ELR (cell line): ENCODE measurements at places on chromosomes 5 and 9.

DNA sequence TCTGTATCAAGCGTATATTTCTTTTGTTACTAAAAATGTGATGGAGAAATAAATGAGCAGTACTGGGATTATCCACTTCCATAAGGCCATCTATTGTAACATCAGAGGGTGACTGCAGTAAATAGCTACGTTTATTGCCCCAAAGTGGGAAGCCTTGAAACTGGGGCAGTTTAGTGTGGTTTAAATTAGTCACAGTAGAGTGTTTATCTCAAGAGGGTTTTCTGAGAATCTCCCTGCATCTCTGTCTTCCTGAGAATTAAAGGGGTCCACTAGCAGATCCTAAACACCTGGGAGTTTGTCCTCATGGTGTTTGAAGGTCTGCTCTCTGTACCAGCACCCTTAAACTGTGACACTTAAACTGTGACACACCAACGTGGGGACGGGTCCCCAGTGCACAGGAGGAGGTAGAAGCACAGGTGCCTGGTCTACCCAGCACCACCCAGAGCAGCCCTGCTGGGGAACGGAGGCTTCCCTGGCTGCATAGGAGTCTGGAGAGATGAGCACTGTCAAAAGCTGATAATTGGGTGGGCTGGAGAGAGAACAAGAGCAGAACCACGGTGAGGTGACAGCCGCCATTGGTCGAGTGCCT is 25.2 kb downstream of the PRRC2B start:
- DNase-seq, result peak; percentile 50

GRCh38 chr5:154476354-154477205 is 1.4 kb downstream of the HAND1 start:
- DNase-seq, result no peak

- no peak for DNase-seq
Observed at GRCh38 chr5:160318409-160318808, 6.0 kb upstream of the CCNJL start.

DNA sequence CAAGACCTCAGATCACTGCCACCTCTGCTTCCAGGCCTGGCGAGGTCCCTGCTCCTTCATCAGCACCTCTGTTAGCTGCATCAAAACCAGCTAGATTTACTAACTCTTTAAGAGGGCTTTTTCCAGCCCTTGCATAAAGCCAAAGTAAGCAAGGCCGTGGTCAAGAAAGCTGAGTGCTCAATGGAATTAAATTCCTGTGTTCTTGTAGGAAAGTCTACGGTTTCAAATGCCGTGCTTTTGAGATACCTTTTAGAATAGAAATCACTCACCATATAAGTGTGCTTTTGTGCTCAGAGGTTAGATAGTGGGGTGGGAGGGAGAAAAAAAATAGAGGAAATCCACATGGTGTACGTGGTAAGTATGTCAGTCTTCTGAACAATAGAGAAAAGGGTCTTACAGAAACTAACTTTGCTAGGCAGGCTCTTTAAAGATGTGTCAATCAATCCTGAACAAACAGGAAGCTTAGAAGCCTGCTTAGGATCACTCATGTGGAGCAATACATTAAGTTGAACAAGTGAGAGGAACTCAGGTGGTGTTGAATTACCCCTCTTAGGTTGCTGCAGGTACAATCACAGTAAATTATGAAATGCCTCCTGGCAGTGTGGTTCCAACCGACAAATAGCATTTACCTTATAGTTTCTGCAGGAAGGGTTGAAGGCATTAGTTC is 79.7 kb downstream of the SEMA6A start:
- no peak for DNase-seq

GRCh38 chr5:109450129-109450877 is 40.5 kb upstream of the PJA2 start:
- DNase-seq, result no peak

- peak; percentile 59 for DNase-seq
Observed at GRCh38 chr5:67268231-67269021, 71.8 kb upstream of the CD180 start.

DNA sequence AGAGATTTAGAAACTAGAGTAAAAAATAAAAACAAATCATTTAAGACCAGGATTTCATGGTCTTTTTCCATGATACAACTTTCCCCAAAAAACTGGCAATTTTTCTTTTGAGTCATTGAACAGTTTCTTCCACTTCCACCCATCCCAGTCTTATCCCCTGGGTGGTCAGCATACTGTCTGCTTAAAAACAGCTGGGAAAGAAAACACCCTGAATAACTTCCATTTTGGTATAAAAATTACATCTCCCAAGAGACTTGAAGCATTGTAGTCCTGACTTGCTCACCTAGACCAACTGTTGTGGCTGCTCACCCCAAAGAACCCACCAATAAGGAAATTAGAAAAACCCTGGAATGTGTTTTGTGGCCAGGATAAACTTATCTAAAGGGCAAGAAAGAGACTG is 731.3 kb downstream of the NR2F1-AS1 start:
- no peak for DNase-seq

DNA sequence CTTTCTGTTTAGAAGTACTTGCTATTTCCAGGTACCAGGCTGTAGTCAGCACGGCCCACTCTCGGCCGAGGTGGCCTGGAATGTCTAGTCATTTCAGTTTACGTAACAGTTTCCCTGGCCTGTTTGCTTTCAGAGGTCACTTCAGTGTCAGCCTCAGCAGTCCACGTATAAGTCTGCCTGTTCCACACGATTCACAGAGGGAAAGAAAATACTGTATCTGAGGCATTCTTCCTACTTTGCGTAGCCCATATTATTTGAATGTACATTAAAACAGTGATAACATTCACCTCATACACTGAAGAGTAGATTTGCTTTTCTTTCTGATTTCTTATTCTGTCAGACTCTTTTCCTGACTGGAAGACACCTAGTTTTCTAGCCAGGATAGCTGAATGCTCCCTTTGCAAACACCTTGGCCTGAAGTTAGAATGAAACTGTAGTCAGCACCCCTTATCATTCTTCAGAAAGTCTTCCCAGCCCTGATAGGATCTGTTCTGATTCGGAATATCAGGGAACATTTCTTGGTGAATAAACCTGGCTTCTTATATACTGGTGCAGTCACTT is 140.9 kb downstream of the AOPEP start:
- DNase-seq, result peak; percentile 88

GRCh38 chr5:34756781-34757624 is 82.0 kb upstream of the TTC23L start:
- no peak for DNase-seq

GRCh38 chr5:57884346-57885102 is 401.9 kb upstream of the ACTBL2 start:
- DNase-seq, result no peak

- DNase-seq, result no peak
Observed at GRCh38 chr9:126296687-126297086, 29.9 kb upstream of the MVB12B start.

- no peak for DNase-seq
Observed at GRCh38 chr5:151570058-151570457, 21.1 kb downstream of the FAT2 start.

DNA sequence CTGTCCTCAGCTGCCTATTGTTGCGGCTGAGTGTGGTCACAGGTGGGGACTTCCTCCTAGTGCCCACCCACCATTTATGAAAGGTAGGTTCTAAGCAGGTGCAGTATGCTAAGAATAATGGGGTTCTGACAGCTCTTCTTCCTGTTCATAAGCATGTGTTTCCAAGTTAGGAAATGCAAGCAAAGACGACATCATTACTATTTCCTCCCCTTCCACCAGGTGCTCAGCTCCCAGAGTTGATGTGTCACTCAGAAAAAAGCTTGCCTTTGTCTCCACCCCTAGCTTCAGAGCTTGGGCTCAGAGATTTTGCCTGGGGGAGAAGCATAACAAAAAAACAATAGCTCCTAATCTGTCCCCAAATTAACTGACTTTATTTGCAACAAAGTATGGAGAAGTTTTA is 1076.7 kb downstream of the NR2F1-AS1 start:
- peak; percentile 17 for DNase-seq

DNA sequence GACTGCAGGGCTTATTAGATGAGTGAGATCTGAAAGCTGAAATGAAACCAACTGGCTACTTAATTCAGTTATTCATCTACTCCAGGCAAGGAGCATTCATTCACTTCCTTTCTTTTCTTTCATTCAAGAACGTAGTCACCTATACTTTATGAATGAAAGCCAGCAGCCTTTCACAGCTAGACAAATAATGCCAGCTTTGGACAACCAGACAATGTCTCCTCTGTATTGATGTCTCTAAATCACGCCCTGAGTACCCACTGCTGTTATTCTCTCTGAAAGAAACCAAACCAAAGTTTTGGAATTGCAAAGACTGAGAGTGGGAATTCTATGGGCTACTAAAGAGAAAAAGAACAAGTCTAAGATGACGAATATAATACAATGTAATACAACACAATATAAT is 121.2 kb upstream of the PTPN3 start:
- DNase-seq, result no peak

DNA sequence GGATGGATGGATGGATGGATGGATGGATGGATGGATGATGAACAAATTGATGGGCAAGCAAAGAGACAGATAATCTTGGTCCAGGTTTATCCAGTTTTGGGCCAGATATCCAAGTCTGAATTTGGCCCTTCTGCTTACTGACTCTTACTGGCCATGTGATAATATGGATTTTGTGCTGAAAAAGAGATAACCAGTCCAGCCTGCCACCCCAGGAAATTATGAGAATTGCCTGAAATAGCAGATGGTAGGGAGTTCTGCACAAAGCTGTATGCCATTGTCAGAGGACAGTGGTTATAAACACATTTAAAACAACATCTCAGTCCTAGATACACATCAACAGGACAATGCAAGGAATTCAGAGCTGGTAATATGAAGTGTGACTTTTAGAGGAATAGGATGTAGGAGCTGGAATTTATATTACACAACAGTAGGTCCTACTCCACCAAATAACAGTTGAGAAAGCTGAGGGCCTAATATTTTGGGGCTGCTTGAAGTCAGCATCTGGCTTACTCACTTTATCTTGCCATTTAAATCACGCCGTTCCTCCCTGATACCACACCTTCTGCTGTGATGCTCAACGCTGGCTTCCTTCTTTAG is 9.0 kb upstream of the FAT2 start:
- no peak for DNase-seq

DNA sequence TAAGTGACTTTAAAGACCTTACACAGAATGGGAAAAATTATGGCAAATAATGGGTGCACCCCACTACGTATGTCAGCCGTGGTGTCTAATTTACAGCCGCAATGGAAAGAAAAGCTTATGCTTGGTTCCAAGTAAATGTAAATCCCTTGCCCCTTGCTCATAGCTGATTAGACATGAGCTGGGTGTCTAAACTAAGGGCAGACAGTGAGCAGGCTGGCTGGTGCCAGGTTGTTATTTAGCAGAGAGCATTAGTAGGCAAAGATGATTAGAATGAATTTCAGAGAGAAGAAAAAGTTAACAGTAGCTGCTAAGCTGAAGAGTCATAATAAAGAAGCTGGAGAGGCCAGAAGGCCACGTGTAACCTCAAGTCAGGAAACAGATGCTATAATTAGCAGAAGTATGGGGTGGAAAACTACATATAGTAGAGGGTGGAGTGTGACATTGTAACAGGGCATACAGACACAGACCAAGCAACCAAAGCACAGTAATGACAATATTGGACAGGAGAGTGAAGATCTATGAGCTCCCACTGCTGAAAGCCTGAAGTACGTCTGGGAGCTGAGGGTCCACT is 257.7 kb downstream of the MCTP1 start:
- DNase-seq, result no peak

GRCh38 chr5:171432583-171433351 is 13.3 kb downstream of the FGF18 start:
- no peak for DNase-seq

- DNase-seq, result peak; percentile 37
Observed at GRCh38 chr9:136023410-136024225, 62.4 kb upstream of the UBAC1 start.

DNA sequence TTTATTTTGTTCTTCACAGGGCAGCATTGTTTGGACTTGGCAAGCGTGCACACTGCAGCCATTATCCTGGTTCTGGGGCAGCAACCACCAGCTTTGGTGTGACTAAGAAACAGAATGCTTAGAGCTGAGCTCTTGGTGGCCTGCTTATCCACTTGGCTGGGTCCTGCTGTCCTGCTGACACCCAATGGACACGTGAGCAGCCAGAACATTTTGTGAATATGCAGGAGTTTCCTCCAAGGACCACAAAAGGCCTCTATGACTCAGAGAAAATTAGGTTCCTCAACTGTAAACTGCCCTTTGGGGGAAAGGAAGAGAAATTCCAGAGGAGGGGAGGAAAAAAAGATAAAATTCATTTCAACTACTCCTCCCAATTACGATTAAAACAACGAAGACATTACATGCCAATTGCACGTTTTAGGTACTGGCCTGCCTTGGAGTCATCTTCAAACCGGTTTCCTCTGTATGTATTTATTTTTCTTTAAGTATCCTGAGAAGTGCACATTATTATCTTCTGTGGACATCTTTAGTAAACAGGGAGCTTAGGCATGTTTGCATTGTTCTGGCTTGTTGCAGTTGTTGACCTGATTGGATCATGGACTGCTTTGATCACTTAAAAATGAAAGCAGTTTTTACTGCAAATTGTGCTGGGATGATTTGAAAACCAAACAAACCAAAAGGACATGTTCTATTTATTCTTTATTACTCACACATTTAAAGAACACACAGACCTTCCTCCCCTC is 82.3 kb upstream of the TLE4 start:
- peak; percentile 77 for DNase-seq

- peak; percentile 35 for DNase-seq
Observed at GRCh38 chr9:20553558-20554149, 68.6 kb downstream of the MLLT3 start.

DNA sequence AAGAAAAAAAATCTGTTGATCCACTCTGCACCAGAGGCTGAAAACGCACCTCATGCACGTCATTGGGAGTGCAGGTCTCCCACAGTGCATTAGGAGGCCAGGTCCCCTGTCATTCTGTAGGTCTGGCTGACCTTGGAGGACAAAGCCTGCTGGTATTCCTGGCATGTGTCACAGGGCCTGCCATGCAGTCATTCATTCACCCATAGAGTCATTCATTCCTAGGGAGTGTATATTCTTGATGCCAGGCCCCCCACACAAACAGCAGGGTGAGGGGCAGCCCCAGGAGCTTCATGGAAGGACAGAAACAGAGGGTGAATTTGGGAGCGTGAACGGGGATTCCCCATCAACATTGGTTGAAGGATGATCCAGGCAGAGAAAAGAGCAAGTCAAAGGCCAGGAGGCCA is 2.2 kb downstream of the GBGT1 start:
- no peak for DNase-seq

GRCh38 chr9:100364013-100364412 is 11.3 kb upstream of the TEX10 start:
- no peak for DNase-seq

DNA sequence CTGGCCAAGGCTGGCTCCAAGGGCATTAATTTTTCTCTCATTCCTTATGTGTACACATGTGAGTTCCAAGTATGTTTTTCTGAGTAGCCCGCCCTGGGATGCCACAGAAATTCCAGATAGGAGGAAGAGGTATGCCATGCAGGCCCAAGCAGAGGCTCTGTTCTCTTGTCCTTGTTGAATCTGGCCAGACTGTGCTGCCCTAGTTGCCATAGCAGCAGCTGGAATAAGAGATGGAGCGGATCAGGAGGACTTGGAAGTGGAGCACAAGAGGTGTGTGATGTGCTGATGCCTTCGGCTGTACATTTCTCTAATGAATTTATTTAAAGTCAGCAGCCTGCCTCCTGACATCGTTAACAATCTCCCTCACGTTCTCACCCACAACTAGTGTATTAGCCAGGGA is 235.6 kb upstream of the RPS23 start:
- no peak for DNase-seq
